HFFc6 (cell line): ENCODE measurements at places on chromosomes 5 and 9.

DNA sequence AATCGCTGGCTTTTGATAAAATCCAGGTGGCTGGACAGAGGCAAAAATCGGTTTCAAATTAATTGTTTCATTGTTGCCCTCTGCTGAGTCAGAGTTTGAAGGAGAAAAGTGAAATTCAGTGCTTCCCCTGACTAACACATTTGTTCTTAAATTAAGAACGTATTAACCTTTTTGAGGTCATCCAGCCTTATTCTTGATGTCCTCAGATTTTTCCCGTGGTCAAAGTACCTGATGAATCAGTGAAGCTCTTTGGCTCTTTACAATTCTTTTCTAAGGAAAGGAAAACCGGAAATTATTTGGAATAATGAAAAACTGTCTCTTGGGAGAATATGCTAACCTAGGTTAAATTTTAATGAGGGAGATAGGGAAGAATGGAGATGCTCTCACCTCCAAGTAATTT is 21.6 kb downstream of the OSMR start:
- no peaks in the 10 kb centered on the region; the same call in 1 of the 2 replicates for H3K27me3 ChIP-seq
- H3K27ac ChIP-seq = no peak overlapping the region
- DNase-seq = no peak
- peaks cover 35% of the 10 kb centered on the region for H3K36me3 ChIP-seq

DNA sequence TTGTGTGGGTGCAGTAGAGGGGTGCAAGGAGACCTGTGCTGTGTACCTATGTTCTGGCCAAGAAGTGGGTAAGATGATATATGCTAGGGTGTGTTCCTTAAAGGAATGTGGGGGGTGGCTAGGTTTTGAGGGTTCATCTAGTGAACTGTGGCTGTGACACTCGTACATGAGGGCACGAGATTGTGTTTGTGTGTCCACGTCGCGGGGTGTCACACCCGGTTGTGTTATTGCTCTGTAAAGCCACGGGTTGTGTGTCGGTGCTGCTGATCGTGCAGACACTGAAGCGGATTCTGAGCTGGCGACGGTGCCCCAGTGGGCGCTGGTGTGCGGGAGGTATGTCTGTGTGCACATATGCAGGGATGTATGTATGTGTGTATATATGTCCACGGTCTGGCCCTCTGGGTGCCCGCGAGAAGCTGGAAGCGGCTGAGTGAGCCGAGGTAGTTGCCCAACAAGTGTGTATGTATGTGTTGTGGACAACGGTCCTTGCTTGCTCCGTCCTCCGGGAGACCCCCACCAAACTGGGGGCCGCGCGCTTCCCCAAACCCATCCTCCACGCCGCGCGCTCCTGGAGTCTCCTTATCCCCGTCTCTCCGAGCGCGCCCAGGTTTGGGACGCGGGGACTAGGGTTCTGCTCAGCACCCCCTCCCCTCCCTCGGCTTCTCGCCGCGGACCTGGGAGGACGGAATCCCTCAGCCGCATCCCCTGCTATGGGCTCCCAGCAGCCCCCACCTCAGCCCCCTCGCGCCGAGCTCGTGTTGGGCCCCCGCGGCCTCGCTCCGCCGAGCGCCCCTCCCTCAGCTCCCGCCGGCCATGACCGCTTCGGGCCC is 639 bp downstream of the PCDH1 start:
- H3K36me3 ChIP-seq = no peaks in the 10 kb centered on the region
- no peak overlapping the region for H3K27ac ChIP-seq
- peaks cover 18% of the 10 kb centered on the region for H3K4me1 ChIP-seq
- peak overlapping the region; percentile 69 for H3K4me3 ChIP-seq
- DNase-seq = no peak

DNA sequence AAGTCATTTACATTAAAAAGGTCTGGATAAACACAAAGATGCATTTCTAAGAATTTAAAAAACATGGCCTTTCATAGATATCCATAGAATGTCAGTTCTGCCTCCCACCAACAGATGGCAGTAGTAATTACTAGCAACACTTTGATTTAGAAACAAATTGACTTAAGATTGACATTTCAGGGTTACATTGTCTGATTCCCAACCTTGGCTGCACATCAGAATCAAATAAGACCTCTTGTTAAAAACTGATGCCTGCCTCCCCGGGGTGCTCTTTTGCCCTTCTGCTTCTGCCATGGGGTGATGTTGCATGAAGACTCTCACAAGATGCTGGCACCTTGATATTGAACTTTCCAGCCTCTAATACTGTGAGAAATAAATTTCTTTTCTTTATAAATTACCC is 146.2 kb upstream of the GPR151 start:
- peak; percentile 24 for DNase-seq
- no peak overlapping the region for H3K4me3 ChIP-seq
- no peaks in the 10 kb centered on the region for H3K4me1 ChIP-seq

- H3K27me3 ChIP-seq = peaks cover 15% of the 10 kb centered on the region
- no peak overlapping the region for H3K27ac ChIP-seq
- peak overlapping the region; percentile 6; the same call in 1 of the 2 replicates for H3K4me3 ChIP-seq
- H3K4me1 ChIP-seq = peaks cover 20% of the 10 kb centered on the region
- no peak for DNase-seq
Measured at GRCh38 chr9:94655739-94656138, 16.4 kb upstream of the FBP1 start.

DNA sequence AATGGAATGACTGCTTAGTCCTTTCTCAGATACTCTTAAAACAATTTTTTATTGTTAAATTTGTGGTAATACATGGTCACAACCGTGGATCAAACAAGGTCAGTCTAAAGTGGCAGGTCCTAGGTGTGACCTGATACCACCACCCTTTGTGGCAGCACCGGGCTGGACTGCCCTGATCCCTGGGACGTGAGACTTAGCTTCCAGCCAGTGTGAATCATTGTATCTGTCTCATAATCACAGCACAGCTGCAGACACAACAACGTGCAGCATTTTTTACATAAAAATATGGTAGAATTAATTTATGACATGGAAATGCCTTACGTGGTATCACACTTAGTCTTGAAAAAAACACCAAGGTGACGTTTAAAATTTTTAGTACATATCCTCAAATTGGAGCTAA is 7.8 kb downstream of the TOR1B start:
- H3K27ac ChIP-seq = no peak overlapping the region
- peaks cover 31% of the 10 kb centered on the region for H3K36me3 ChIP-seq
- no peak for DNase-seq
- H3K4me1 ChIP-seq = peaks cover 7% of the 10 kb centered on the region; the same call in 1 of the 2 replicates

DNA sequence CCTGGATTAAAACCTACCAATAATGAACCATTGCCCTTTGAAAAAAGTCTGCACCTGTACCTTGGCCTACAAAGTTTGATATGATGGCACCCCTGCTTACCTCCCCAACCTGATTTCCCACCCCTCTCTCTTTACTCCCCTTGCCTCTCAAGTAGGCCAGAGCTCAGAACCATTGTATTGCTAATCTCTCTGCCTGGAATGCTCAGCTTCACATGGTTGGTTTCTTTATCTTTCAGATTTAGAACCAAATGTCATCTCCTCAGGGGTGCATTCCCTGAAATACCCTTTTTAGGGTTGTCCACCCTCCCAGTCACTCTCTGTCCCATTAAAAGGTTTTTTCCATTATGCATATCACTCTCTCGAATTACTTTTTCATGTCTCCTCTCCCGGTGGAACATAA is 116.6 kb upstream of the VCAN start:
- peaks cover 1% of the 10 kb centered on the region; the same call in 1 of the 2 replicates for H3K27me3 ChIP-seq
- H3K27ac ChIP-seq = no peak overlapping the region
- H3K4me3 ChIP-seq = no peak overlapping the region
- H3K4me1 ChIP-seq = no peaks in the 10 kb centered on the region

GRCh38 chr5:132478366-132478871 is 12.2 kb downstream of the IRF1 start:
- H3K36me3 ChIP-seq = no peaks in the 10 kb centered on the region; the same call in 1 of the 2 replicates
- H3K27me3 ChIP-seq = no peaks in the 10 kb centered on the region; the same call in 1 of the 2 replicates
- peaks cover 6% of the 10 kb centered on the region; the same call in 1 of the 2 replicates for H3K4me1 ChIP-seq
- no peak for DNase-seq
- H3K4me3 ChIP-seq = no peak overlapping the region
- H3K27ac ChIP-seq = no peak overlapping the region

- H3K4me1 ChIP-seq = no peaks in the 10 kb centered on the region
- H3K27ac ChIP-seq = no peak overlapping the region
- H3K4me3 ChIP-seq = no peak overlapping the region
- no peaks in the 10 kb centered on the region for H3K36me3 ChIP-seq
- no peak for DNase-seq
Measured at GRCh38 chr5:15254607-15255006, 245.4 kb upstream of the FBXL7 start.

- no peaks in the 10 kb centered on the region for H3K4me1 ChIP-seq
- no peaks in the 10 kb centered on the region for H3K36me3 ChIP-seq
- no peak overlapping the region for H3K4me3 ChIP-seq
- no peak overlapping the region for H3K27ac ChIP-seq
Measured at GRCh38 chr5:122615832-122616231, 159.0 kb upstream of the SNX2 start.

DNA sequence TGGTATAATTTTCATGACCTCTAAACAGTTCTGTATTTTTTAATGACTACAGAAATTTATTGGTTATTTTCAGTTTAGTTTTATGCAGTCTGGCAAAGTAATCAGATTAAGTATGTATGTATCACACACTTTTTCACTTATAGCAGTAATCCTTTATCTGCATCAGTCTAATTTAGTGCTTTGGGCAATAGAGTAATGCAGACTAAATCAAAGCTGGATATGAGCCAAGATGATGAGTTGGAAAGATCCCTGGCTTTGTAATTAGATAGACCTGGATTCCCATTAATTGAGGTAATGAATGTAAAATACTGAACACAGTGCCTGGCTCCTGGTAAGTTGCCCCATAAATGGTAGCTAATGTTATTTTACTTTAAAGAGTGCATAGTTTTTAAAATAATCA is 215.4 kb upstream of the TLX3 start:
- H3K4me1 ChIP-seq = peaks cover 21% of the 10 kb centered on the region
- peaks cover 10% of the 10 kb centered on the region for H3K36me3 ChIP-seq
- no peaks in the 10 kb centered on the region for H3K27me3 ChIP-seq
- H3K27ac ChIP-seq = no peak overlapping the region

DNA sequence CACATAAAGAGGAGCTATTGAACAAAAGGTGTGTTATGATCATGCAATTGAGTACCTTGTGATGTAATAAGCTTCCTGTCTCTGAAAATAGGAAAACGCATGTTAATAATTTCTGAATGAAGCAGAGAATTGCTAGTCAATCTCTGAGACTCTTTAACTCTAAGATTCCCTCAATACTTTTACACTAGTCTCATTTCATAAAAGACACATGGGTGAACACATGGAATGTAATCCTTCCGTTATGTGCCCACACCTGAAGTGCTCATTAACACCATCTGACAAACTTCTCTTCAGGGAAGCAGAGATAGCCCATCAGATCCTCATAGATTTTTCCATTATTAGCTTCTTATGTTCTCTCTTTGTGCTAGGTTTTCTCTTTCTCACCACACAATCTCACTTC is 182.4 kb downstream of the TLR4 start:
- no peaks in the 10 kb centered on the region; the same call in 1 of the 2 replicates for H3K36me3 ChIP-seq
- no peaks in the 10 kb centered on the region for H3K4me1 ChIP-seq
- DNase-seq = no peak
- H3K4me3 ChIP-seq = no peak overlapping the region
- no peak overlapping the region for H3K27ac ChIP-seq

- peaks cover 27% of the 10 kb centered on the region for H3K27me3 ChIP-seq
- H3K27ac ChIP-seq = no peak overlapping the region
- DNase-seq = no peak
- H3K36me3 ChIP-seq = no peaks in the 10 kb centered on the region; the same call in 1 of the 2 replicates
- H3K4me3 ChIP-seq = no peak overlapping the region
Measured at GRCh38 chr5:178108966-178109365, 4.4 kb upstream of the N4BP3 start.

DNA sequence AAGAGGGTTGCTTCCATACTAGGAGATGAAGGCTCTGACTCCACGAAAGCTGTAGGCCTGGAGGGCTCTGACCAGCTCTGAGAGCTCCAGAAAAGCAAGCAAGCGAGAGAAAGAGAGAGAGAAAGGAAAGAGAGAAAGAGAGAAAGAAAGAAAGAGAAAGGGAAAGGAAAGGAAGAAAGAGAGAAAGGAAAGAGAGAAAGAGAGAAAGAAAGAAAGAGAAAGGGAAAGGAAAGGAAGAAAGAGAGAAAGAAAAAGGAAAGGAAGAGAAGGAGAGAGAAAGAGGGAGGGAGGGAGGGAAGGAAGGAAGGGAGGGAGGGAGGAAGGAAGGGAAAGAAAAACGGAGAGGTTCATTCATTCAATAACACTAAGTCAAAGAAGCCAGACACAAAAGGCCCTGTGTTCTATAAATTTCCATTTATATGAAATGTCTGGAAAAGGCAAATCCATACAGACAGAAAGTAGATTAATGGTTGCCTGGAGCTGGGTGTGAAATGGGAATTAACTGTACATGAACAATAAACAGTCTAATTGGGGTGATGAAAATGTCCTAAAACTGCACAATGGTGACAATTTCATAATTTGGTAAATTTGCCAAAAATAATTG is 1.8 kb upstream of the STK10 start:
- peak overlapping the region; percentile 90 for H3K4me3 ChIP-seq
- no peak overlapping the region; the same call in 1 of the 2 replicates for H3K27ac ChIP-seq
- H3K36me3 ChIP-seq = peaks cover 7% of the 10 kb centered on the region; the same call in 1 of the 2 replicates
- peaks cover under 1% of the 10 kb centered on the region; the same call in 1 of the 2 replicates for H3K27me3 ChIP-seq
- DNase-seq = no peak

GRCh38 chr9:133075925-133076630 is 14.3 kb downstream of the CEL start:
- H3K27ac ChIP-seq = 0 out of 2 replicates have a peak overlapping the region, but pooled peaks have one; percentile 38
- H3K27me3 ChIP-seq = peaks cover 14% of the 10 kb centered on the region
- H3K4me1 ChIP-seq = peaks cover 36% of the 10 kb centered on the region
- H3K4me3 ChIP-seq = no peak overlapping the region
- DNase-seq = peak; percentile 86

DNA sequence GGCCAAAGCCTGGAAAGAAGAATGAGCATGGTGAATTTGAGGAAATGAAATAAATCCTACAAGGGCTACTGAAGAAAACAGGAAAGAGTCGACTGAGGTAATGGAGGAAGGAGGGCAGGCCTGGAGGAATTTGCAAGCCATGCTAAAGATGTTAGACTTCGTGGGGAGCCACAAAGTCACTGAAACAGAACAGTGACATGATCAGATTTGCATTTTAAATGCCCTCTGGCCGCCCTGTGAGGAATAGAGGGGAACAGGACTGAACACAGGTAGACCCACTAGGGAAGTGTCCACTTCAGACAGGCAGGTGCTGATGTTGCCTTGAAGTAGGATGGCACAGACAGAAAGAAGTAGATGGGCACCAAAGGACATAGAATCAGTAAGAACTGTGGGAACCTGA is 42.8 kb upstream of the RLN1 start:
- no peak overlapping the region for H3K4me3 ChIP-seq
- H3K27me3 ChIP-seq = no peaks in the 10 kb centered on the region
- H3K4me1 ChIP-seq = peaks cover 4% of the 10 kb centered on the region
- no peak for DNase-seq
